Fibroblast of skin of back (primary cell): ENCODE measurements at places on chromosomes 11 and 22.
A peak's percentile ranks its signal among the peaks of the same experiment; 100 is the strongest.

DNA sequence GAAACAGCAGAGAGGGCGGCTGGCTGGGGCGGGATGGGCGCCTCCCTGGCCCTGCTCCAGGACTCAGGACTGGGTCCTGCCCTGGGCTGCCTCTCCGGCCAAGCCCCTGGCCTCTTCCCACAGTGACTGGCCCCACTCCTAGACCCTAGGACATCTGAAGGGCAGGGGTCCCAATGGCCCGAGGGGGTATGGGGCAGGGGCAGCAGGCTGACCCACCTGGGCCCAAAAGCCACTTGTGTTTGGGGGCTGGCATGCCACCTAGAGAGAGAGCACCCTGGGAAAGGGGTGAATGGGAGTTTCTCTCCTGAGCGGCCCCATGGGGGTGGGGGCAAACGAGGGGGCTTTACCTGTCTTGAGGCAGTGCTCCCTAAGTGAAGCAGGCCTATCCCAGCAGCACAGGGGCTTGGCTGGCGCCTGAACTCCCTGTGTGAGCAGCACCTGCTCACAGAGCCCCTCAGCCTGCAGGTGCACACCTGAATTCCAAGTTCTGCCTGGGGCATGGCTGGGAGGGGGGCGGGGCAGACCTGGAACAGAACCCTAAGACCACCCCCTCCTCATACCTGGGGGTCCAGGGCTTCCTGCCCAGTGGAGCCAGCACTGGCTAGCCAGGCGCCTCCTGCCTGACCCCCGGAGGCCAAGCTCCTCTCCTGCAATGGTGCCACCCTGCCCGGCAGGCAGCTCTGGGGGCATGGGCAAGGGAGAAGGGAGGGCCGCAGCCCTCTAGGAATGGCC is 16.9 kb downstream of the DUSP8 start:
- no peak for DNase-seq

DNA sequence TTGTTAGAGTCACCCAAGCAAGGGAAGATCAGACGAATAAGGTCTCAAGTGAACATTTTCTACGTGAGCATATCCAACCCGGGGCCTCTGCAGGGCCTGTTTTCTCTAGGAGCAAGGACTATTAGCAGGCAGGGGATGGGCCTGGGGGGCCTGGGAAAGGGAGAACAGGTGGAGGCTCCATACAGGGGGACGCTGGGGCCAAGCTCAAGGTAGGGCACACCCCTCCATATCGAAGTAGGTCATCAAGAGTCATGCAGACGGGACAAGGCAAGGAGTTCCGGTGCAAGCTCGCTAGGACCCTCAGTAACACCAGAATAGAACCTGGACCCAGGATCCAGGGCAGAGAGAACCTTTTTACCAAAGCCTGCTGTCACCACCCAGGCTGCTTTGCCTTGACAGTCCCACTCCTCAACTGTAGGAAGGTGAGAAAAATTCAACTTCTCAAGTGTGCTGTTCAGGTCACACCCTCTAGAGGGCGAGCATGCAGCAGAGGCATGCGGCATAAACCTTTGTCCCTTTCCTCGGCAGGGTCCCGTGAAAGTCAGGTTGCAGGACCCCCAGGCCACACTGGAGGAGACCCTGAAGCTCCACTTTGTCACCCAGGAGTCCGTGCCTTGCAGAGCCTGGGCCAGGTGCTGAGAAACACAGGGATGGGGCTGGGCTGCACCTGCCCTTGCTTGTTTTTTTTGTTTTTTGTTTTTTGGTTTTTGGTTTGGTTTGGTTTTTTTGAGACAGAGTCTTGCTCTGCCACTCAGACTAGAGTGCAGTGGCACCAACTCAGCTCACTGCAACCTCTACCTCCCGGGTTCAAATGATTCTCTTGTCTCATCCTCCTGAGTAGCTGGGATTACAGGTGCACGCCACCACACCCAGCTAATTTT is 8.6 kb upstream of the APOBEC3B start:
- peak; percentile 20 for DNase-seq

DNA sequence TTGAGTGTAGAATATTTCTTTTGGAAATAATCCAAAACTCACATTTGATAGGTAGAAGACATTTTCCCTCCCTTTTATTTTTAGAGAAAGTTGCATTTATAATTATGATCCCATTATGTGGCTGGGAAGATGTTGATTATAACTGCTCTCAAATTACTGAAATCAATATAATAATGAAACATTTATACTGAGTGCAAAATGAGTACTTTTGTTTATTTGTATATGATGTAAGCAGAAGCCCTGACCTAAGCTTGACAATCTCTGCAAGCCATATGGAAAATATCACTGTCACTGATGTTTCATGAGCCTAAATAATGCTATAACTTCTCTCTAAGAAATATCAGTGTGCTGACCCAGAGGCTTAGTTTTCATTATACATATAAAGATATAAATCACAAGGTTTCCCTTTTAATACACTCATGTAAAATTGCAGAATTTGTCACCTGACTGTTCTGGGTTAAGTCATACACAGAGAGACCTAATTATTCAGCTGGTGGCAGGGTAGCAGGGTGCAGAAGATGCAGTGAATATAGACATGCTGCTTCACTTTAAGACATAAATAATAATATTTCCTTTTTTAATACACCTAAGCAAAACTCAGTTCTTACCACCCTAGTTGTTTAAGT is 99.2 kb downstream of the BBOX1 start:
- no peak for DNase-seq

GRCh38 chr22:20034143-20034542 is 13.2 kb downstream of the TANGO2 start:
- no peak for DNase-seq

- DNase-seq, result peak; percentile 48
These were observed 5.5 kb downstream of the B3GNT6 start for GRCh38 chr11:77039491-77040400.

- DNase-seq, result peak; percentile 32
These were observed 420.7 kb upstream of the CADM1 start for GRCh38 chr11:115924744-115925567.

GRCh38 chr22:31730344-31730711 is 19.6 kb downstream of the PRR14L start:
- DNase-seq, result no peak

DNA sequence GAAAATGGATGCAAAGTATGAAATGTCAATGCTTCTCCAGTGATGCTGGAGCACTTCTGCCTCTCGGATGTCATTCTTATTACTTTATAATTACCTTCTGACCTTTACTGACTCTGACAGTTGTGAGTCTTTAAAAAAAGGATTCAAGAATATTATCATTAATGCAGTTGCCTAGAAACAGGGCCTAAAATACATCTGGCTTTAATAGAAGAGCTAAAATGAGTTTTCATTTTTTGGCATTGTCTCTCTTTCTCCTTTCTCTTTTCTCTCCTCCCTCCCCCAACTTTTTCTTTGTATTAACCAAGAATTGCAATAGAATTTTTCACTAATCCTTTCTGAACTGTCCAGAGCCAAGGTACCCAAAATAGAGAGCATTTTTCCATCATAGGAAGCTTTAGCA is 45.9 kb downstream of the FDX1 start:
- no peak for DNase-seq

GRCh38 chr11:73330569-73331093 is 22.6 kb downstream of the ARHGEF17 start:
- DNase-seq, result peak; percentile 52

- DNase-seq, result no peak
These were observed 11.9 kb upstream of the CSF2RB start for GRCh38 chr22:36901411-36902142.

GRCh38 chr11:122144752-122145151 is 28.7 kb upstream of the BLID start:
- DNase-seq, result no peak

DNA sequence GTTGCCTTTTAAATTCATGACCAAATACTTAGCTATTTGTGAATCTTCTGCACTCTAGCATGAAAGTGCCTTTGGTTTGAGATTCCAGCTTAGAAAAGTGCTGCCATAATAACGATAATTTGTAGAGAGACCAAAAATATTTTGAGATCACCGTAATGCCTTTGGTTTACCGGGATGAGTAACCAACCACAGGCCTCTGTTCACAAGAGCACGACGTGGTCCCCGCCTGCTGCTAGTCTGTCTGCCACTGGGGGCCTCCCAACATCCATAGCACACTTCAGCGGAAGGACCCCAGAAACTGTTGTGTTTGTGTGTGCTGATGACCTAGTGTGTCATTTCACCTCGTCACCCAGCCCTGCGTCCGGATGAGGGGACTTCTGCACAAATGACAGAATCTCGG is 67.0 kb upstream of the RASSF10 start:
- DNase-seq, result no peak

DNA sequence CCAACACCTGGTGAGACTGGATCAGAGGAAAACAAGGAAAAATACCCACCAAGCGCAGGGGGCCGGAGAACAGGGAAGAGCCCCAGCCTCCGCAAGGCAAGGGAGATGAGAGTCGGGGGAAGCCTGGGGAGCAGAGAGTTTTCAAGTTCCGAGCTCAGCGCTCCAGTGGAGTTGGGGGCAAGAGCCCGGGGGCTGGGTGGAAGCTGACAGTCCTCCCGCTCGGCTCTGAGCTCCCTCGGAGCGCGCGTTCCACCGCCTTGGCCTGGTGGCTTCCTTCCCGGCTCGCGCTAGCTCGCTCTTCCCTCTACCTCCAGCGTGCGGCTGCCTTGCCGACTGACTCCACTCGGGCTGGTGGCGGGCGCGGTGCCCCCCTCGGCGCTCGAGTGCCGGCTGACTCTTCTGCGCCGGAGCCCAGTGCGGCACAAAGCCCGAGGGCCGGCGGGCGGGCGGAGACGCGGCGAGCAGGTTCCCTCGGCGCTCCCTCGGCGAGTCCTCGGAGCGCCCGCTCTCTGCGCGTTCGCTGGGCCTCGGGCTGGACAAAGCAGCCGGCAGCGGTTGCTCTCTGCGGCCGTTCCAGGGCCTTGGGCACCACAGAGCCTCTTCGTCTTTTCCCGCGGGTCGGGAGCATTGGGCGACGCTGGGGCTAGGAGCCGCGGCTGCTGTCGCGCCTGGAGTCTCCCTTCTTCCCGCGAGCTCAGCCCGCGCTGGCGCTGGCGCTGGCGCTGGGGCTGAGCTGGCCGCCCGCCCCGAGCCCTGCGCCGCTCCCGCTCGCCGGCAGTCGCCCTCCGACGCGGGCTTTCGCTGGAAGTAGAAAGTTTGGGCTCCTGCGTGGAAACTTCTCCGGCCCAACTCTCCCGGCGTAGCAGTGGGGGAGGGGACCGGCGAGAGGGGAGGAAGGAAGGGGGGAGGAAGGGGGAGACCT is 1.0 kb downstream of the PAX6 start:
- DNase-seq, result peak; percentile 46

- no peak for DNase-seq
These were observed 18.1 kb upstream of the ANO1 start for GRCh38 chr11:70059971-70060370.

- DNase-seq, result no peak
These were observed 67.0 kb downstream of the BCL2L13 start for GRCh38 chr22:17705546-17705945.

DNA sequence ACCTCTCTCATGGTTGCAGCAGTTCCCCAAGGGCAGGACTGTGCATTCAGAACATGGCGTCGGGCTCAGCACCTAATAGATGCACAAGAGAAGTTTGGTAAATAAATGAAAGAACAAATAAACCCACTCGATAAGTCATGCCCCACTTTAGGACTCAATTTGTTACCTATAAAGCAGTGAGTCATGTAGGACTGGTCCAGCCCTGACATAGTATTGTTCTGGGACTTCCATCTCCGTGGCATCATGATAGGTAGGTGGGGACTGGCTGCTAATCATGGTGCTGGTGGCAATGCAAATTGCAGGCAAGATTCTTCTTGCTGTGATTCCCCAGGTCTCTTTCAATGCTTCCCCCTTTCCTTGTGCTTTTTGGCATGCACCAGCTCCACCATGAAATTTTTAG is 118.2 kb upstream of the CSNK2A3 start:
- no peak for DNase-seq

- no peak for DNase-seq
These were observed 85.1 kb downstream of the RRAS2 start for GRCh38 chr11:14273895-14274294.

GRCh38 chr11:91141655-91142054 is 918.8 kb upstream of the CHORDC1 start:
- DNase-seq, result no peak

DNA sequence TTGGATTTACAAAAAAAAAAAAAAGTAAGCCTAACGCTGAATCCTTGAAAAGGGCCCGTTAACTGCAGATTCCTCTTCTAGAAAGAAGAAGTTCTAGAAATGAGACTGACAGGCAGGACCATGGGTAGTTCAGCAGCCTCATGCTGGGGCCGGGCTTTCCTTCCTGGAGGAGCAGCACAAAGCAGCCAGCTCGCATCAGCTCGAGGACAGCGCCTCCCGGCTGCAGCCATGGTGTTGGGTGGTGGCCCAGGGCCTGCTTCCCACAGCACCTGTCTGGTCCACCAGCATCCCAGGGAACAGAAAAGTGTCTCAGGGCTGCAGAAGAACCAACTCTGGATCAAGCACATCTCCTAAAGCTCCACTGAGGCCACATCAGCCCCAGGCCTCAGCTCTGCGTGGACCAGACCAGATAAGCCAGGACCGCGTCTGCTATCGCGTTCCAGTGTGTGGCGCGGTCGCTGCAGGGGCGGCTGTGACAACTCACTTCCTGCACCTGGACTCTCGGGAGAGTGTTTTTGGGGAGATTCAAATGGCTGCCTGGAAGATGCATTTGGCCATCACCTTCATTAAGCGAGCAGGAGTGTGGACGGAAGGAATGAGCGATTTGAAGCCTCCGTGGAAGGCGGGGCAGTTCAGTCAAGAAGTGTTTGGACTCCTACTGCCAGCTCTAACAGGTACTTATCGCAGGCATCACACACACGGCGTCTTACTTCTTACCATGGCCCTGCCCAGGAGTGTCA is 53.5 kb downstream of the MYH9 start:
- DNase-seq, result no peak

GRCh38 chr11:2768471-2769408 is 68.9 kb upstream of the KCNQ1OT1 start:
- DNase-seq, result peak; percentile 94

GRCh38 chr11:61141601-61142028 is 19.6 kb downstream of the VPS37C start:
- no peak for DNase-seq

DNA sequence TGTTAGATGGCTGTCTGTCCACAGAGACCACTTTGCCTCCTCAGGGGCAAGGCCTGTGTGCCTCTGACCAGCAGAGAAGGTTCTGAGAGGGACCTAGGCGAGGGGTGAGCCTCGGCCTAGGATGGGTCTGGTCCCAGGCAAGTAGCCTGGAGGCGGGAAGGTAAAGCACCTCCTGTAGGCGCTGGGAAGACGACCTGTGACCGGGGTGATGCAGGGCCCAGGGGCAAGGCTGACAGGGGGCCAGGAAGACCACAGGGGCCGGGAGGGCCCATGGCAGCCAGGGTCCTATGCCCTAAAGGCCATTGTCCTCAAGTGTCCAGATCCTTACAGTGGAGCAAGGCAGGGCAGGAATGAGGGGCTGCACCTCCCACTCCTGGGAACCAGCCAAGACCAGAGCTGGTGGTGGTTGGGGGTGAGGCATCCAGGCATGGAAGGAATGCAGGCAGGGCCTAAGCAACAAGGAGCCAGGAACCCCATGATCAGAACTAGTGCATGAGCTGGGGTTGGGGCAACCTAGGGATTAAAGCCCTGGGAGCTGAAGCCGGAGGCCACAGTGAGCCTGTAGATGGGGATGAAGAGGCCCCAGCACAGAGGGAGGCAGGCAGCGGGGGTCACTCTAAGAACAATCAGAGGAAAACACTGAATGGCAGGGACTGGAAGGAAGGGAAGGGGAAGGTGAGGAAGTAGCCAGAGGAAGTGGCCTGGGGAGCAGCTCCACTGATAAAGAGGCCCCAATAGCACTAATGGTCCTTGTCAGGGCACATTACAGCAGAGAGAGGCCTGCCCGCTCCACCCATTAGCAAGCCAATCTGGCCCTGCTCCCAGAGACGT is 32.9 kb upstream of the KLHL35 start:
- peak; percentile 62 for DNase-seq
